ENCODE measurements at places on chromosomes 4 and X. TPM values are rescaled to one million over a fixed set of nuclear protein-coding genes. Genes with fewer than 3 reads are reported as not detected.

FAM47E gene
- total RNA-seq: not detected

DNAAF6 gene
- total RNA-seq: not detected

GUCY1B1 gene
- total RNA-seq: 0.66 TPM

PNMA5 gene
- total RNA-seq: not detected

MAGEH1 gene
- 16.6 TPM for total RNA-seq

CENPI gene
- 19.4 TPM for total RNA-seq

TLR1 gene
- 2.6 TPM for total RNA-seq

GRCh38 chr4:121658125-121658524 is 38.7 kb downstream of the ANXA5 start:
- DNase-seq: no peak

GRCh38 chrX:99654188-99654587 is 755.9 kb downstream of the PCDH19 start:
- no peak for DNase-seq

DNA sequence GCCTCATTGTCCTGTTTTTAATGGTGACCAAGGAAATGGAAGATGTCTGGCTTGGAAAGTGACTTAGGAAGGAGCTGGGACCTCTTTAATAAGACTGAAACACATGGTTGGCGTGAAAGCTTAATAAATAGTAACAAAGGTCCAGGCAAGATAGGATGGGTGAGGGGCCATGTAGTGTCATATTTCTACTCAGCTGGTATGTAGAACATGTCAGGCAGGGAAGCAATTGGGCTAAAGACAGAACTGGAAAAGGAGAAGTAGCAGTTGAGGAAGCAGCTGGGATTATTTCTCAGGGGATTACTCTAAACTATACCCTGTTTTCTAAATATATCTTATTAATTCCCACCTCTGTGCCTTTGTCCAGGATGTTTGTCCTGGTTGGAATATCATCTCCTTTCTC is 18.6 kb downstream of the ITGB1BP2 start:
- no peak for DNase-seq

DNA sequence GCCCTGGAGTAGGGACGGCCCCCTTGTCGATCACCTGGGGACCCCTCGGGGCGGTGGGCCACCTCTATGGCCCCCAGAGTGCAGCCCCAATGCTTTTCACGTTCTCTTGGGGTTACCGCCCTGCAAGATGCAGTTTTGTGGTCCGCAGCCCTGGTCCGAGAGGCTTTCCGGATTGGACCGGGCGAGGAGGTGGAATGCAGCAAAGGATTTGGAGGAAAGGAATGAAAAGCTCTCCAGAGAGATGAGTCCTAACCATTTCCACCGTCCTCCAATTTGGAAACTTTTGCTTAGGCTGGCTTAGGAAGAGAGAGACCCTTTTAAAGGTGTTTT is 601 bp downstream of the SLC25A43 start:
- DNase-seq: no peak

DNA sequence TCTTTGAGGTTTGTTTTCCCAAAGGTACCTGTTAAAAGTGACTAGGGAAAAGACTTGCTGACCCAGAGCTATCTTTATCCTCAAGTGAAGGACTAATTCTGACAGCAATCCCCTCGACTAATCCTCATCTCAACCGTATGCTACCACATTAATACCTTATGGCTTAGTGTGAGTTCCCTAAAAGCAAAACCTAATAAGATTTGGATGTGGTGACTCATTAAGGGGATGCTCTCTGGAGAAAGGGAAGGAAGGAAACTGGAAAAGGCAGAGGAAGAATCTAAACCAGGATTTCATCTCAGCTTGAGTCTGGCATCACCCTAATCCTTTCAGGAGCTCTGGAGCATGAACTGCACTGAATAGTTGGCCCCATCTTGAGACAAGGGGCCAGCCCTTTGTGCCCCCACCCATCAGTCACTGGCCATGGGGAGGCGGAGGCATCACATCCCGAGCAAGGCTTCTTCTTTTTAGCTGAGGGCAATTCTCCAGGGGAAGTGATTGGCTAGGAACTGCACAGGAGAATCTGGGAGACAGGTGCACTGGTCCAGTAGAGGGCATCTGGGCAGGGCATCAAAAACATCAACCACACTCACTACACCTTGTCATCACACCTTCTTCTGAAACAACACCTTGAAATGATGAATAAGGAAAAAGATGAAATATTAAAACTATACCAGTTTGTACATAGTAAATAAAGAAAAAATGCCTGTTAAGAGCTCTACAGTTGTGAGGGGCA is 6.9 kb upstream of the BBS7 start:
- no peak for DNase-seq

DNA sequence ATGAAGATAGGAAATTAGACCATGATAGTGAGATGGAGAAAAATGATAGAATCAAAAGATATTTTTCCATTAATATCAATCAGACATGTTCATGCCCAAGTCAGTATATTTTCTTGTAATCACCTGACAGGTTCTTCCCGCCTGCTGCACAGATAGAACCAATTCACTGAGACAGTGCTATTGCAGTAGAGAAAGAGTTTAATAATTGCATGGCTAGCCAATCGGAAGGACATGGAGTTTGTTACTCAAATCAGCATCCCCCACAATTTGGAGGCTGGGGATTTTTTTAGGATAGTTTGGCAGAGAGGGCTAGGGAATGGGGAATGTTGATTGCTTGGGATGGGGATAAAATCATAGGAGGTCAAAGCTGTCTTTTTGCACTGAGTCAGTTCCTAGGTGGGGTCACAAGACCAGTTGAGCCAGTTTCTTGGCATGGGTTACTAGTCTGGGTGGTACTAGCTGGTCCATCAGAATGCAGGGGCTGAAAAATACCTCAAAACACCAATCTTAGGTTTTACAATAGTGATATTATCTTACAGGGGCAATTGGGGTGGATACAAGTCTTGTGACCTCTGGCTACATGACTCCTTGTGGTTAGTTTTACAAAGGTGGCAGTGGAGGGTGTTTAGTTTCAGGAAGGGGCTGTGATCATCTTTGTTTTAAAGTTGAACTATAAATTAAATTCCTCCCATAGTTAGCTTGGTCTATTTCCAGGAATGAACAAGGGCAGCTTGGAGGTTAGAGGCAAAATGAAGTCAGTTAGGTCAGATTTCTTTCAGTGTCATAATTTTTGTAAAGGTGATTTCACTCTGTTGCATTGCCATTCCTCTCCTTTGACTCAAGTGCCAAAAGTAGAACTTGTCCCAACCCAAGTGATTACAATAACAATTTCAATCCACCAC is 100.3 kb upstream of the PDE5A start:
- DNase-seq: no peak

DNA sequence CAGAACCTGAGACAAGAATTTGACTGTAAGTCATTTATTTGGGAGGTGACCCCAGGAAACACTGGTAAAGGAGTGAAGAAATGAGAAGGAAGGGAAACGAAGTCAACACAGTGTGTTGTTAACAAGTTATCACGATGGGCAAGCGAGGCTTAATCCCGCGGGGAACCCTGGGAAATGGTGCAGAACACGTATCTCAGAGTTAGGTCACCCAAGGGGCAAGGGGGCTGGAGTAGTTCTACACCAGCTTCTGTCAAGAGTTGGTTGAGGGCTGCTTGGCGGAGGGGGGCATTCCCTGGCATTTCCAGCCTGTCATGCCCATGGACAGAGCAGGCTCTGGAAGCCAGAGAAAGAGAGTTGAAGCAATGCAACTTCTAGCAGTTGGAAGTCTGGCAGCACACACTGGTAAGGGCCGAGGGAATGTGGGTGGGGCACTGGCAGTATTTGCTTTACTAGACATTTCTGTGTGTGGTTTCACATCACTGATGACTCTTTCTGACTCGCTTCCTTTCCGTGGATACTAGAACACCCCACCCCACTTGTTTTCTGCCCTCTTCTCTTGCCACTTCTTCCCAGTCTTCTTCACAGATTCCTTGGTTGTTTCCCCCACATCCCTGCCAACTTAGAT is 52.2 kb upstream of the ADGRG2 start:
- no peak for DNase-seq

DNA sequence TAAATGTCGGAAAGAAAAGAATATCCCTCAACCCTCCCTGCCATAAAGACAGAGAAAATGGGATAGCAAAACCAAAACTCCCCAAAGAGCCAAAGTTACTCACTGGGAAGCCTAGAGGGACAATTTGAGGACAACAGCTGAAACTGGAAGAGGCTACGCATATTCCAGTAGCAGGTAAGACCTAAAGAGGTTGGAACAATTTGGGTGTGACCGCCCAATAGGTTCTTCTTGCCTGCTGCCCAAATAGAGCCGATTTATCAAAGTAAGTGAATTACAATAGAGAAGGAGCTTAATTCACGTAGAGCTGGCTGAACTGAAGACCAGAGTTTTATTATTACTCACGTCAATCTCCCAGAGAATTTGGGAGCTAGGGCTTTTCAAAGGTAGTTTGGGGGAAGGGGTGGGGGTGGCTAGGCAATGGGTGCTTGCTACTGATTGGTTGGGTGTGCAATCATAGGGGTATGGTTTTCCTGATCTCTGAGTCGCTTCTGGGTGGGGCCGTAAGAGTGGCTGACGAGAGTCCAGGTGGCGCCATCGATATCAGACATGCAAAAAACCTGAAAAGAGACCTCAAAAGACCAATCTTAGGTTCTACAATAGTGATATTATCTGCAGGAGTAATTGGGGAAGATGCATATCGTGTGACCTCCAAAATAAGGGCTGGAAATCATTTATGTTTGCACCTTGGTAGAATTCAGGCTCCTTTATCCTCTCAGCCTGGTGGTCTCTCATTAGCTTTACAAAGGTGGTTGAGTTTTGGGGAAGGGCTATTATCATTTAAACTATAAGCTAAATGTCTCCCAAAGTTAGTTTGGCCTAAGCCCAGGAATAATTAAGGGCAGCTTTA is 39.0 kb upstream of the SLC7A3 start:
- no peak for DNase-seq

GRCh38 chr4:132384709-132385108 is 764.4 kb upstream of the PCDH10 start:
- no peak for DNase-seq

GRCh38 chr4:25654031-25654970 is 1.4 kb upstream of the SLC34A2 start:
- no peak for DNase-seq

DNA sequence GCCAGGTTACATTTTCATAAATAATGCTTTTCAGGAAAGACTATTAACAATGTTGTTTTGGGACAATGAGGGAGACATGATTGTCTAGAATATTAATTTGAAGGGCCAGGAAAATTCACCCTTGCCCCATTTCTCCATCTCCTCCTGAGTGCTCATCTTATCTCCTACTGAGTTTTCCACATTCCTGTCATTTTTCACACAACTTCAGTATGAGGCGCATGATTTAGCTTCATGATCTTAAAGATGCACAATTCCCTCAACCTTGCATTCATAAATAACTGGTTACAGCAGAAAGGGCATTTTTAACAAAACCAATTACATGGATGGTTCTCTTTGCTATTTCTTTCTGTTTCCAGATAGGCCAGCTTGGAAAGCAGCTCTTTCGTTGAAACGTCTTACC is 1699.2 kb upstream of the IGFBP7 start:
- DNase-seq: no peak

DNA sequence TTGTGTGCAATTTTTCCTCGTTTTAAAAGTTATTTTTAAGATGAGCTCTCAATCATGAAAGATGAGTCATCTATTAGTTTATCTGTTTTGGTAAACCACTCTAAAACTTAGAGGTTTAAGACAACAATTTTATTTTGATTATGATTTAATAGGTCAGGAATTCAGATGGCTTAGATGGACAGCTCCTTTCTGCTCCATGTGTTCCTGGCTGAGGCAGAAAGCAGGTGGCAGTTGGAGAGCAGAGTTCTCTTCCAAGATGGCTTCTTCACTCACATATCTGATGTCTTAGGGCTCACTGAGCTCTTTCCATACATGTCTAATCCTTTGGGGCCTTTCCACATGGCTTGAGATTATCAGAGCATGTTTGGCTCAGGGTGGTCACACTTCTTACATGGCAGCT is 48.3 kb upstream of the GRPR start:
- DNase-seq: no peak

- DNase-seq: no peak
Measured at GRCh38 chrX:116449156-116449555, 12.8 kb downstream of the SLC6A14 start.

DNA sequence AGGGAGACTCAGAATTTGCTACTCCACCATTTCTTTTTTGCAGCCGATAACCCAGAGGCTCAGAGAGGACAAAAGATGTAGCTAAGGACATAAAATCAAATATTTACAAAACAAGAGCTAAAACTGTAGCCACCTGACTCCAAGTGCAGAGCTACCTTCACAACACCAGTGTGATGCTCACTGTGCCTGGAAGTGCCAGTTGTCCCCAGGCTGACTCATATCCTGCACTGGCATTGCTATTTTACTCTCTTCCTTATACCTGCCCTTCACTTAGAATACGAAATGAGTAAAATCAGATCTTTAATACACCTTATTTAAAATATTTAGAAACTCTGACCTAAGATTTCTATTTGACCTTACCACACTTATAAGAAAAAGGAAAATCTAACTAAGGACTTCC is 39.5 kb downstream of the SLC7A11 start:
- DNase-seq: no peak

DNA sequence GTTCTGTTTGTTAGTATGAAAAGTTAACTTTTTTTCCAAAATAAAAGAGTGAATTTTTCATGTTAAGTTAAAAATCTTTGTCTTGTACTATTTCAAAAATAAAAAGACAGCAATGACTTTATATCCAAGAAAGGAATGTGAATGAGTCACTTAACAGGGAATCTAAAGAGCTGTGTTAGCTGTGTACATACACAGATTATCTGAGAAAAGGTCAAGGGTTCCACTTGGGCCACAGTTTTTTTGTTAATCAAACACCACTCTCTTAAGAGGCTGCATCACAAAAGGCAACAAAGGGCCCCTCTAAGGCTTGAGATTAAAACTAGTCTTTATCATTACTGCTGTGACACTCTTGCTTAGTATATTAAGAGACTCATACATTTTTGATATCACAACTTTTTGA is 82.1 kb downstream of the FIP1L1 start:
- no peak for DNase-seq

DNA sequence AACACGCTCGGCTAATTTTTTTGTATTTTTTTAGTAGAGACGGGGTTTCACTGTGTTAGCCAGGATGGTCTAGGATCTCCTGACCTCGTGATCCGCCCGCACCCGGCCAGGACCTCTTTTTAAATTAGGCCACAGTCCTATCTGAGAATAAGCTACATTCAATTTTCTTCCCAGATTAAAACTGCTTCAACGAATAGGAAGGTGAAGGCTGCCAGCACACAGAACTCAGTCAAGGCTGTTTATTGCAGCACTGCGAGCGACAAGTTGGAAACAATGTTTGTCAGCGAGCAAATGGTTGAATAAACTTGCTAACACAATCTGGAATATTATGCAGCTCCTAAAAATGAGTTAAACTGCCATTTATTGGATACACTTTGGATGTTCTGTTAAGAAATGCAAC is 1.9 kb downstream of the GRPEL1 start:
- no peak for DNase-seq

- no peak for DNase-seq
Measured at GRCh38 chrX:133953078-133953477, 32.3 kb downstream of the GPC3 start.

GRCh38 chrX:111133389-111133788 is 37.4 kb downstream of the PAK3 start:
- no peak for DNase-seq

DNA sequence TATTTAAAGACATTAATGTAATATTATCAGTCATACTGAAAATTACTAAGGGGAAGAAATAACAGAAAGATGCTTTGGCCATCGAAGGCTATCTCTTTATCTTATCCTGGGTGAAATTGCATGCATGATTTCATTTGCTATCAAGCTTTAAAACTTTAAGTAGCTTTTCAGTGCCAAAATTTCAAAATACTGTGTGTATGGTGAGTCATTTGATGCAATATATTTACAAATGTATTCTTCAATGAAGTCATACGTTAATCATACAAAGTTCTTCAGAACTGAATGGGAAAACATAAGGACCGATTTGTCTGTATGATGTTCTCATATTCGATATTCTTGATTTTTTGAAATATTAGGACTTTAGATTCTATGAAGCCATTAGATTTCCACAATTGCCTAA is 1295.8 kb upstream of the AGA start:
- no peak for DNase-seq

Data from activated CD4-positive, alpha-beta T cell treated with anti-CD3 and anti-CD28 coated beads, Interleukin-2, amount 10 ng/mL, durations not matched to agents 24 days and 14 days (primary cell).